ENCODE measurements at places on chromosomes 5 and 9.

GRCh38 chr5:178272591-178272990 is 40.0 kb upstream of the PHYKPL start:
- no peak for DNase-seq

DNA sequence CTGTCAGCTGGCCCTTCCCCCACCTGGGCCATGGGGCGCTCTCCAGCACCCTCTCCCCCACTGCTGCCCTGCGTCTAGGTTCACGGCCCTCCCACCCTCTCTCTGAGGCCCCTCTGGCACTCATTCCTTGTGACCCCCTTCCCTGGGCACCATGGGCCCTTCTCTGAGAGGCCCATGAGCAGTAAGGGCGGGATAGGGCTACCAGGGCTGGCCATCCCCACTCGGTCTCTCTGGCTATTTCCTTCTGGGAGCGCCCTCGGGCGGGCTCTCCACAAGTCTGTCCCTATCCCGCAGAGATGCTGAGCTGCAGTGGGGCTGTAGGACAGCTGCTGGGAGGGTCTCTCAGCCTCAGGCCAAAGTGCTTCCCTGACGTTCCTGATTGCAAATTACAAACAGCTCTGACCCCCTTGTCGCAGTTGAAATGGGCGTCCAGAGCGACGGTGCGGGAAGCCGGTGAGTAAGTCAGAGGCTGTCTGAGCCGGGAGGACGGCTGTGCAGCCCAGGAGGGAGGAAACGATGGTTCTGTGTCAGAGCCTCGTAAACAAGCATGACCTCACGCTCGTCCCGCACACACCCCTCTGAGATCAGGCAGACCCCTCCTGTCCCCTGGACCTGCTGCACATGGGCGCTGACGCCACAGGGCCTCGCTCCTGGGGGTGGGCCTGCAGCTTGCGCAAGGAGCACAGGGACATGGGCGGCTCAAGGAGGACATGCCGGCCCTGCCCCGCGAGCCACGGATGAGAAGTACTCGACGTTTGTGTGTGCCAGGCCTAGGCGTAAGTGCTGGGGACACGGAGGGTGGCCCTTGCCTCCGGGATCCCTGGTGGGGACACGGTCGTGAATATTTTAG is 36.3 kb upstream of the GFPT2 start:
- DNase-seq: no peak

- DNase-seq: no peak
These were observed 56.5 kb downstream of the MACROH2A1 start for GRCh38 chr5:135342551-135342875.

DNA sequence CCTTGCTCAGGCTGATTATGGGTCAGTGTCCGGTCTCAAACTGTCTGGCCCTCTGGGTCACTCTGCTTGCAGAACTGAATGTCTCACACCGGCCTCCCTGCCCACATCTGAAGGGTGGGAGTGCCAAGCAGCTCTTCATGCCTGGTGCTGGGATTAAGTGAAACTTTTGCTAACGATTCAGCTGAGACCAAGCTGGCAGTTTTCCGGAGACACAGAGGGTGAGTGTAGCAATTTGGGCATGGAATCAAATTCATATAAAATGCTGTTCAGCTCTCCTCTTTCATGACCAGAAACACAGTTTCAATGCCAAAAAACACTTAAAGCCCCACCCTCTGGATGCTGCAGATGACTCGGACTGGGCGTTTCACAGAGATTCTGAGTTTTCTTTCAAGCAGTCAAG is 207.5 kb downstream of the NXNL2 start:
- no peak for DNase-seq

- no peak for DNase-seq
These were observed 44.7 kb downstream of the RGS3 start for GRCh38 chr9:113508111-113508749.

GRCh38 chr9:123339666-123340510 is 16.1 kb upstream of the CRB2 start:
- DNase-seq: peak; percentile 44

DNA sequence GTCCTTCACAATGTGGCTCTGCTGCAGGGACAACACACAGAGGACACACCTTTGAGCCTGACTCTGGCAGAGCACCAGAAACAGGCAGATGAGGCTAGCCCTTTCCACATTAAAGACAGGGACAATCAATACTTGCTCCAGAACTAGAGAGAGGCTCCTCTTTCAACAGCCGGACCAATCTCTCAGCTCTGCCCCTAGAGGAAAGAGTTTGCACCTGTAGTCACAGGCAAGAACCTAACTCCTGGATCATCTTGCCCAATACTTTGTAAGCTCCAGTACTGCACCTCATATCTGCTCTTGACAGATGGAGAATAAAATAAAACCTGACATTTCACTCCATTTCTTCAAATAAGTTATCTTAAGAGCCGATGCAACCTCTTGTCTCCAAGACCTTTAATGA is 52.1 kb downstream of the EPB41L4A start:
- no peak for DNase-seq

GRCh38 chr9:121906074-121906870 is 186.8 kb downstream of the TTLL11 start:
- no peak for DNase-seq

DNA sequence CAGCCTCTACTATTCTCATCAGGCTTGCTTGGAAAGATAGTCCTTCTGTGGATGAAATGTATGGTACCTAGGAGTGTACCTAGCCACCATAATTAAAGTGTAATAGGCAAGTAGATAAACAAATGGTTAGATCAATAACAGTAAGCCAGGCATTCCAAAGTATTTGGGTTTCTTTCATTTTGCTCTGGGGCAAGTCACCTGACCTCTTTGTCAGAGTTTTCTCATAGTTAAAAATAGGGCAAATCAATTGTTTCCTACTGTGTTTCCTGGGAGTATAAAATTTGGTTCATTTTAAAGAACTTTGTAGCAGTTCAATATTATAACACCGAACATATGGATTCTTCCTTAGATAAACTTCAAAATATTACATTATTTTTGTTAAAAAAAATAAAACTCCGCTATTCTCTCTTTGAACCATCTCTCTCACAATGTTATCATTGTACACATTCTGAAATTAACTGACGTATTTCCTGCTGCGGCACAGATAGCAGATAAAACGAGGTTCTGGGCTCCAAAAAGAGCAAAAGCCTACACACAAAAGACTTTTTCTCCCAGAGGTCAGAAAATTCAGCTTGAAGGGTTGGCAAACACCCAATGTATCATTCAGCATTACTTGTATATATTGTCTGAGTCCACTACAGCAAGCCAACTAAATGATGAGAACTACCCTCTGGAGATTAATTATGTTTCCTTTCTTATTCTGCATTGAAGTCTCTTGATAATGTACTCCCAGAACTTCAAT is 267.9 kb downstream of the COX7C start:
- DNase-seq: no peak

- no peak for DNase-seq
These were observed 1.5 kb downstream of the SV2C start for GRCh38 chr5:76084496-76085242.

- DNase-seq: no peak
These were observed 85.0 kb upstream of the RUSC2 start for GRCh38 chr9:35404865-35405264.

DNA sequence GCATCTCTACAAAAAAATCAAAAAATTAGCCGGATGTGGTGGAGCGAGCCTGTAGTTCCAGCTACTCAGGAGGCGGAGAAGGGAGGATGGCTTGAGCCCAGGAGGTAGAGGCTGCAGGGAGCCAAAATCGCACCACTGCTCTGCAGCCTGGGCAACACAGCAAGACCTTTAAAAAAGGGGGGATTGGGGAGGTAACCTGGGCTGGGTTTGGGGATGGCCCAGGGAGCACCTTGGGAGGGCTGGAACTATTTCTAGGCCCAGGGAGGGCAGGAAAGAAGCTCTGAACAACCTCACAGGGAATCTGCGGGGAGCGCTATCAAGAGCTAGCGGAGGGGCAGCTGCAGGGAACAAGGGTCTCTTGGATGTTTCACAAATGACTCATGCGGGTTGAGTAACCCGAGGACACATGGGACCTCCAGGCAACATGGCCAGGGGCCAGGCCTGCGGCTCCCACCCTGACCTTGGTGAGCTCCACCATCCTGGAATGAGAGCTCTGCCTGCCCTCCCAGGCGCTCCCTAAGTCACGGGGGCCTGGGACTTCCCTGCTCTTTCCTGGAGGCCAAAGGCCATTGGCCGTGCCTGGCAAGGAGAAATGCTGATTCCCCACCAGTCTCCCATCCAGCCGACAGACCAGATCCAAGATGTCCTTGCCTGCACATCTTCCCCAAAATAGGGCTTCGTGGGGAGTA is 23.4 kb downstream of the SARDH start:
- no peak for DNase-seq

DNA sequence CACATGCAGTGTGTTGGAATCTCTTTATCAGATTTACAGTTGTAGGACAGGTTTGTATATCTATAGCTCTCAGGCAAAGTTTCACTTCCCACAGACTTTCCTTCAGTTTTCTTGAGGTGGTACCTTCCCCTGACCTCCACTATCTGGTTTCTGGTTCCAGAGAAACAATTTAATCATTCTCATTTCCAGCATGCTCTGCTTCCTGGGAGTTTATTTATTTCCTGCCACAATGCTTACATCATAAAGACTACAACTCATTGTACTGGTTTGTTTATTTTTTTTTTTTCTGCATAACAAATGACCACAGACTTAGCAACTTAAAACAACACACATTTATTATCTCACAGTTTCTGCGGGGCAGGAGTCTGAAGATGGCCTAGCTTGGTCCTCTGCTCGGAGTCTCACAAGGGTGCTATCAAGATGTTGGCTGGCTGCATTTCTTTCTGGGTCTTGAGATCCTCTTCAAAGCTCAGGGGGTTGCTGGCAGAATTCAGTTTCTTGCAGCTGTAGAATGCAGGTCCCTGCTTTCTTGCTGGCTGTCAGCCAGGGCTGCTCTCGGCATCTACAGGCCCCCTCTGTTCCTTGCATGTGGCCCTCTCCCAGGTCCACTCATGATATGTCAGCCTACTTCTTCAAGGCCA is 247.7 kb downstream of the ENC1 start:
- no peak for DNase-seq

DNA sequence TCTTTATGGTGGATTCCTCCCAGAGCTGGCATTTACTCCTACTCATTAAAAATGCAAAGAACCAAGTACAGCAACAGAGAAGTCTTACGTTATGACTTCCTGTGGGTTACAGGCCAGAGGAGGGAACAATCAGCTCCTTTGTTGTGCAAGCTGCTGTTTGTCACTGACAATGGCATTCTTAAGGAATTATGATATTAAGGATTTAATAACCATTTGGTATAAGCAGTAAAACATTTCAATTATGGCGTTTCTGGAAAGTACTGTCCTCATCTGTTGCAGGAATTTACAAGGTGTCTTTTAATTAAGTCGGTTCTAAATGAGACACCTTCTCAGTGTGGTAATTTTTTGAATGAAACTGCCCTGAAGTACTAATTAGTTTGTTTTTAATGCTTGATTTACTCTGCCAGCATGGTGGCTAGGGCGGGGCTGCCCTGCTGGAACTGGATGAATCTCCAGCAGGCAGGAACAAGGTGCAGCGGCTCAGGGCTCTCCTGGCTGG is 49.1 kb upstream of the VDAC1 start:
- peak; percentile 37 for DNase-seq

- DNase-seq: no peak
These were observed 165.2 kb downstream of the FRMD3 start for GRCh38 chr9:83372957-83373356.

DNA sequence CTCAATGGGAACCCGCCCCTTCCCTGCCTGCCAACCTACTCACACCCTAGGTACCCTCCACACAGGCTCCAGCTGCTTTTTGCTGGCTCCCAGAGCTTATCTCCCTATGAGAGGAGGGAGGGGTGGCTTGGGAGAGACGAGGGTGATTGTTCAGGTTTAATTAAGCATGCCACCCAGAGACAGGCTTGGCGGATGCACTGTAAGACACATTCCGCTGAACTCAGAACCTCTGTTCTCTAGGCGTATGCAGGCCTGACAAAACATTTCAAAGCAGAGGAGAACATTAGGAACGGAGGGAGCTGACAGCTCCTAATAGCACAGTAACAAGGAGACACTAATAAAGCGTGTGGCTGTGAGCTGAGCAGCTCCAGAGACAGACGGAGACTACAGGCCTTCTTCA is 80.1 kb downstream of the TRIM32 start:
- no peak for DNase-seq

GRCh38 chr5:139651853-139652787 is 4.0 kb downstream of the CXXC5 start:
- peak; percentile 21 for DNase-seq

- DNase-seq: no peak
These were observed 84.0 kb downstream of the RAB3C start for GRCh38 chr5:58666598-58667581.

- DNase-seq: no peak
These were observed 65.7 kb upstream of the RORB start for GRCh38 chr9:74431467-74431866.
